ENCODE measurements at places on chromosomes 11 and 22.

- no peak for DNase-seq
These were observed 31.1 kb upstream of the GCAT start for GRCh38 chr22:37776639-37777005.

GRCh38 chr11:12846786-12847615, 162.1 kb upstream of the RASSF10 start:
- no peak for DNase-seq

DNA sequence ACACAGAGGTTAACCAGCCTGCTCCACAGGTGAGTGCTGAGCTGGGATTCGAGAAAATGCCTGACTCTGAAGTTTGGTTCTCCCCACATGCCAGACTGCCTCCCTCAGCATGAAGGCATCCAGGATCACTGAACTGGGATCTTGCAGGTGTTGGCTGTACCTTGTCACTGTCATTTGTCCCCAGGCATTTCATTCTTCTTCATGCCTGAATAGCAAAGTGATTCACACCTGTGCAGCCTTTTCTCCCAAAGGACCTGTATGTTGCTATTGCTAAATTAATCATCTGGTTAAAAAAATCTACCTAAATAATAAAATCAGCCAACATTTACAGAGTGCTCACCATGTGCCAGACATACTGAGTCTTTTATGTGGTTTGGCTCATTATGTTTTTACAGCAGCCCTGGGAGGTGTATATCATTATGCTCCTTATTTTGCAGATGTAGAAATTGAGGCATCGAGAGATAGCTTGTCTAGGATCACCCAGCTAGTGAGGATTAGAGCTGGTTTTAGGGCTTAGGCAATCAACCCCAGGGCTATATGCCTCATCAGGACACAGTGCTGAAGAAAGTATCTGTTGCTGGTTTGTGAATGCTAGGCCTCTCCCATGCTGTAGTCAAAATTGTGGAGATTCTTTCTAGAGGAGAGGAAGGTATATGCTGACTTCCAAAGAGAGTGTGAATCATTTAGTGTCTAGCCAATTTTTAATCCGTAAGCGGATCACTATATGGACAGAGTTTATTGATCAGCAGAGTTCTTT, 204.4 kb downstream of the HIPK3 start:
- DNase-seq: no peak

DNA sequence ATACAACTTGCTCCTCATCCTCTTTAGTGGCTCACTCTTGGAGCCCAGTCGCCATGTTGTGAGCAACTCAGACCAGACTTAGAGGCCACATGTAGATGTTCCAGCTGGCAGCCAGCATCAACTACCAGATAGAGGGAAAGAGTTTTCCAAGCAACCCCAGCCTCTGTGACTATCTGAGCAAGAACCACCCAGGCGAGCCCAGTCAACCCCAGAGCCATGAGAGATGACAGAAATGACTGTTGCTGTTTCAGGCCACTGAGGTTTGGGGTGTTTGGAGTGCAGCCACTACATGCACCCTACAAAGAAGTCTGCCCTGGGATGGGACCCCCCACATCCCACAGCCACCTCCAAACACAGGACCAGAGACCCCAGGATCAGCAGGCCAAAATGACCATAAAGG, 24.8 kb upstream of the CLDN5 start:
- no peak for DNase-seq

DNA sequence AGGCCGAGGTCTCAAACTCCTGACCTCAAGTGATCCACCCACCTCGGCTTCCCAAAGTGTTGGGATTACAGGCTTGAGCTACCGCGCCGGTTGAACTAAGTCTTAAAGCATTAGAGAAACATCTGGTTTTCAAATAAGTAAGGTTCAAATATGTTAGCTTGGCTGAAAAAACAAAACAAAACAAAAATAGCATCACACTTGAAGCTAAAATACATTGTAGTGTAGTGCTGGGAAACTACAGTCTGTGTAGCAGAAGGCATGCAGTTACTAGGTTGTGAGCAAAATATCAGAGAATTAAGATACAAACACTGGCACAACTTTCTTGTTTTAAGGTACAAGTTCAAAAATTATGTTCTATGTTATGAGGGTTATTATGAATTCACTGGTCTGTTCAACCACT, 224.8 kb upstream of the CHORDC1 start:
- DNase-seq: no peak

GRCh38 chr11:78313181-78313795, 104.3 kb downstream of the GAB2 start:
- DNase-seq: peak; percentile 17

GRCh38 chr11:61972672-61973475, 5.4 kb upstream of the FTH1 start:
- no peak for DNase-seq

- DNase-seq: no peak
These were observed 444 bp downstream of the CAVIN3 start for GRCh38 chr11:6319704-6320410.

- no peak for DNase-seq
These were observed 68.5 kb downstream of the ARFGAP2 start for GRCh38 chr11:47108214-47108613.

GRCh38 chr22:36028646-36029405, at the start of gene RBFOX2:
Gene RBFOX2 (minus strand): TSS chr22:36028824. CDS start chr22:36028425, 399 bp downstream.
- DNase-seq: peak; percentile 88

- no peak for DNase-seq
These were observed 33.1 kb upstream of the SEPTIN5 start for GRCh38 chr22:19680911-19681862.

DNA sequence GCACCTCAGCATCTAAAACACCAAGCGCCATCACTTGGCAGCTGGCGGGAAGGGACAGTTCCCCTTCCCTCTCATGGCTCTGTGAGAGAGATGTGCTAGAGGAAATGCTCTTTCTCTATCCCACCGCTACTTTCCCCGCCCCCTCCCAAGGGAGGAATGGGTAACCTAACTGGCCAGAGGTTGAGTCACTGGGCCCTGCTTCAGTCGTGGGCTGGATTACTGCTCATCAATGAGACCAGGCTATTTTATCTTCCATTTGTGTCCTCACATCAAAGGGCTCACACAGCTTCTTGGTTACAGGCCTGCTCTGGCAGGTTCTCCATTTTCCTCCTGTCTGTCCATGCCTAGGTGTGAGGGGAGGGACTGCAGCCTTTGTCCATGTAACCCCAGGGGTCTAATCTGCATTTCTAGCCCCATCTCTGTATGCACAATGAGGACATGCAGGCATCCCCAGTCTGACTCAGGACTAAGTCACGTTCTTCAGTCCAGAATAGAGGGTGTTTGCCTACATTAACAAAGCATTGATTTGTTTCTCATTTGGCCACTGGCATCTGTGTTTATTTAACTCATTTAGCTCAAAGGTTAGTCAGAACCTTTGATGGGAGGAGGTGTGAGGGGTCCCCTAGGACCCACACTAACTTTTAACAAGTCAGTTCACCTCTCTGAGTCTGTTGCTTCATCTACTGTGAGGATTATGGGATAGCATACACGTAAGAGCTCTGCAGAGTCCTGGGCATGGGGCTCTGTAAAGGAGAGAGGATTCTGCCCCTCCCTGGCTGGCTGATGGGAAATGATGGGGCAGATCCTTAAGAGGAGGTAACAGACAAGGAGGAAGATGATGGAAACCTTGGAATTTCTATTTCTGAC, 99.1 kb downstream of the XRRA1 start:
- no peak for DNase-seq

DNA sequence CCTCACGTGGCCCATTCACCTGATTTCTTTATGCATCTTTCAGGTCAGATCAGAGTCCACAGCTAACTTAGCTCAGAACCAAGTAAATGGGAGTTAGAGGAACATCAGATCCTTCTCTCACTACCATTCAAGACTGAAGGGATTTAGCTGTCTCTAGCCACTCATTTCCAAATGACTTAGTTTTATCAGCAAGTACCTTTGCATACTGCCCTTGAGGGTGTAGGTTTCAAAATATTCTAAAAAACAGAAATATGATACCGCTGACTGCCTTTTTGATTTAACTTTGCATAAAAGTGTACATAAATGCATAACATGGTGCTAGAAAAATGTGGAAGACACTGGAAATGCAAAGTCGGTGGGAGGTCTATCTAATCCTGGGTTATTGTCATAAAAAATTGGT, 500.6 kb upstream of the CHORDC1 start:
- DNase-seq: no peak

GRCh38 chr11:5527716-5528115, 11.2 kb upstream of the UBQLNL start:
- DNase-seq: no peak

DNA sequence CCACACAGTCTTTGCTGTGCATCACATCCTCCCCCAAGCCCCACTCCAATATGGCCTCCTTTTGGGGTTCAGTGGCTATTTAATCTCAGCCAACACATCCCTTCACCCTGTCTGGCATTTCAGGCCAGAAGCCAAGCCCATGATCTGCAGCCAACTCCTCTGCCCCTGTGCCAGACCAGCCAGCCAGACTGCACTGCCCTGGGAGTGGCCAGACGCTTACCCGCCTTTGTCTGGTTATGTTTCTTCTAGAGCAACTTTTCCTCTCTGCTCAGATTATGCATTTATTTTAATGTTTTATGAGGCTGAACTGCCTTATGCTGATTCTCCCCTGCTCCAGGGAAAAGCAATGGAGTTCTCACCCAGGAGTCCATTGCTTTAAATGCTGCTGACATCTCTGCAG, 206.7 kb upstream of the TBCEL start:
- DNase-seq: no peak

DNA sequence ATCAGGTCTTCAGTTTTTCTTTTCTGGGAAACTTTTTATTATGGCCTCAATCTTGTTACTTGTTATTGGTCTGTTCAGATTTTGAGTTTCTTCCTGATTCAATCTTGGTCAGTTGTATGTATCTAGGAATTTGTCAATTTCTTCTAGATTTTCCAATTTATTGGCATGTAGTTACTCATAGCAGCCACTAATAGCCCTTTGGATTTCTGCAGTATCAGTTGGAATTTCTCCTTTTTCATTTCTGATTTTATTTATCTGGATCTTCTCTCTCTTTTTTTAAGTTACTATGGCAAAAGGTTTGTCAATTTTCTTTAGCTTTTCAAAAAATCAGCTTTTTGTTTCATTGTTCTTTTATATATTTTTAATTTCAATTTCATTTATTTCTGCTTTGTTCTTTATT, 419.6 kb upstream of the KIRREL3 start:
- no peak for DNase-seq

- no peak for DNase-seq
These were observed 20.8 kb downstream of the TOB2 start for GRCh38 chr22:41425660-41426365.

DNA sequence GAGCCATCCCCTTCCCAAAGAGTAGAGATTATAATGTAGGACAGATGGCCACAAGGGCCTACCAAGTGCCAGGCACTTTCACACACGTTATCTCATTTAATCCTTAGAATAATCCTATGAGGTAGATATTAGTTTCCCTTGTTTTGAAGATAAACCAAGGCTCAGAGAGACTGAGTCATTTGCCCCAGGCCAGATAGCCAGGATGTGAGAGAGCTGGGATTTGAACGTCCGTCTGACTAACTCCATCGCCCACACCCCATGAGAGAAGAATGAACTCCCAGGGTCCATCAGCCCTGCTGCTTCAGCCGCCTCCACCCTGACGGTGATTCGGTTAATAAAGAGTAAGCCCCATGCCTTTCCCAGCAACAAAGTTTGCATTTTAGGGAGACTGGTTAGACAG, 10.7 kb downstream of the PRG3 start:
- no peak for DNase-seq

- DNase-seq: no peak
These were observed 107.8 kb downstream of the ZBTB16 start for GRCh38 chr11:114167355-114167754.

DNA sequence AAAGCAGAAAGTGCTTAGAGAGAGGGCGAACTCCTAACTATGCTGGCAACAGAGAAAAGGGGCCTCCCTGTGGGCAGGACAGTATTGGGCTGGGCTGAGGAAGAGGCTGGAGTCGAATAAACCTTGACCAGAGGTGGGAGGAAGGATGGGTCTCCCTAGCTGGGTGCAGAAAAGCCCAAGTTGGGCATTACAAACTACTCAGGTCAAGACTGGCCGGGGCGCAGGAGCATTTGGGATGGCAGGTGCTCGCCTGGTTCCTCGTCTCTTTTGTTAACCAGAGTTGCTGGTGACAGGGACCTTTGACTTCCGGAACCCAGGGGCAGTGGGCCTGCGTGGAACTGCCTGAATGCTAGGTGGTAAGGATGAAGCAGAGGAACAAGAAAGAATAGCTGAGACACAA, 80.3 kb upstream of the SHISAL1 start:
- no peak for DNase-seq

DNA sequence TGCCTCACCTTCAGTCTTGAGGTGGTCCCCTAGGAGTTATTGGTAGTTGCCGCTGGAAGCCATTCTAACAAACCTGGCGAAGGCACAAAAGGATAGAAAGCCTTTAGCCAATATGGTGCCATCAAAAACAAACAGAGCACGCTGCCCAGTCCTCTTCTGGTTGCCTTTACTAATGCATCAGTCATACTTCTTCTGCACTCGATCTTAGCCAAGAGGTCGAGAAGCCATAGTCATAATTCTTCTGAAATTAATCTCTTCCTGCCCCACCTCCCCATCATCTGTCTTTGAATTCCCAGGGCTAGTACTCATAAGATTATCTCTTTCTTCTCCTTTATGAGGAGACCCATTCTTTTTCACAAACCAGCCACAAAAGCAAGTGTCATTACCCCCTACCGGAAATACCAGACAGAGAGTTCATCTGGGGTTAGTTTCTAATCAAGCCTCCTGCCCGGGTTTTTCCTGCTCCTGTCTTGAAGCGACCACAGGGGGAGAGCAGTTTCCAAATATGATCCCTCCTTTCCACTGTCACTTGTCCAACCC, 21.4 kb upstream of the EHF start:
- no peak for DNase-seq

GRCh38 chr11:126607776-126608541, 252.5 kb downstream of the ST3GAL4 start:
- no peak for DNase-seq

DNA sequence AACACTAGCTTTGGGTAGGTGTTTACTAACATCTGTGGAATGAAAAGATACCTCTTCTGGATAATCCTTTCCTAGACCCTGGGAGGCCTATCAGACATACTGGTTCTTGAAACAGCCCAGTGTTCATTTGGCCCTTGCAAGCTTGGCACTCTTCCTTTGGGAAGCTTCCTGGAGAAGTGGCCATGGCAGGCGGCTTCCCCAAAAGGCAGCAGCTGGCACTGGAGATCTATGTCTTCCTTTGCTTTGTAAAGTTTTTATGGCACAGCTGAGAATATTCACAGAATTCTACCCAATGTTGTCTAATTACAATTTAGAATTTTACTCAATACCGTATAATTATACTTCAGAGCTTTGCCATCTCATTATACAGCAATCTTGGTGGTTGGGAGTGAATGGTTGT, 199.2 kb upstream of the C11orf87 start:
- no peak for DNase-seq

DNA sequence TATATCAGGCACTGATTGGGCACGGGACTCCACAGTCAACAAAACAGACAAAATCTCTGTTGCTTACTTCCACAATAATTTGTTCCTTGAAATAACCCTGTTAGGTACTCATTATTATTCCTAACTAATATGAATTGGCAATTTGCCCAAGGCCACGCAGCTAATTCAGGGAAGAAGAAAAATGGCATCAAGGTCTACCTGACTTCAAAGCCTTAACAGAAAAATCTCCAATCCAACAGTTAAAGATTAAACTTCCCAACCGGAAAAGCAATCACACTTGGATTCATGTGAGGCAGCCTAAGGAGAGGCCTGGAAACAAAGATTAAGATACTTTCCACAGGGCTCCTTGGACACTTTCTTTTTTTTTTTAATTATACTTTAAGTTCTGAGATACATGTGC, 68.9 kb downstream of the PRCP start:
- no peak for DNase-seq

- no peak for DNase-seq
These were observed 12.3 kb upstream of the CABP7 start for GRCh38 chr22:29707471-29707870.

Data from caudate nucleus (tissue), 63 donors.